ENCODE measurements at places on chromosomes 2 and 18.

DNA sequence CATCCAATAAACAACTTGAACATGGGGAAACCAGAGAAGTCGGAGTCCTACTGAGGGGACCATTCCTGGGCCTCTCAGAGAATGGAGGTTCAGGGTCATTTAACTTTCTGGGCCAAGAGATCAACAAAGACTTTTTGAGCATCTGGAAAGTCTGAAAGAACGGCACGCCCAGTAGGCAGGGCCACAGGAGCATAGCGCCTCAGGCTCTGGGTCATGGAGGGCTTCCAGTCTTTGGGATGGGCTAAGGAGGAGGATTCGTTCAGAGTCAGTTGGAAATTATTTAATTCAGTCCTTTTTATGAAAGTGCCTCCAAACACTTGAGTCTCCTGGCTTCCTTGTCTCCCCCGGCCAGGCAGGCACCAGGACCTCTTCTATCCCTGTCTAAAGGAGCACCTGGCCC, 101.1 kb upstream of the GLI2 start:
- no peak for DNase-seq

GRCh38 chr18:35590935-35591334, 9.4 kb downstream of the GALNT1 start:
- no peak for DNase-seq

GRCh38 chr18:56389190-56389589, 249.2 kb downstream of the TXNL1 start:
- DNase-seq, result no peak

- no peak for DNase-seq
These were observed 128.7 kb downstream of the EIPR1 start for GRCh38 chr2:3248754-3249475.

GRCh38 chr2:176567361-176567760, 298.1 kb downstream of the MTX2 start:
- no peak for DNase-seq

DNA sequence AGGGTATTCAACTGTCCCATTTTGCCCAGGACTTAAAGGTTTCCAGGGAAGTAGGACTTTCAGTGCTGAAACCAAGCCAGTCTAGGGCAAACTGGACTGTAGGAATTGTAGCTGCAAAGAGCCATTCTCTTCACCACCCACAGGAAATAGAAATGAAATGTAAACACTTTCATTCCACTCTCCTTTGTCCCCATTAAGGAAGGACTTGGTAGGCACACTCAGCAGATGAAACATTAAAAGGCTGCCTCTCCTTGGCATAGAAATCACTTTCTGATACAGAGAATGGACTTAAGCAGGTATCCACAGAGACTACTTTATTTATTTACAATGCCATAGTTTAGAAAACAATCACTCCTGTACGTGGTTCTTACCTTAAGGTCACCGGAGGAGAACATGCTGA, 102.9 kb upstream of the CCDC195 start:
- no peak for DNase-seq

- no peak for DNase-seq
These were observed 415.2 kb upstream of the TCF4 start for GRCh38 chr18:56003009-56003719.

DNA sequence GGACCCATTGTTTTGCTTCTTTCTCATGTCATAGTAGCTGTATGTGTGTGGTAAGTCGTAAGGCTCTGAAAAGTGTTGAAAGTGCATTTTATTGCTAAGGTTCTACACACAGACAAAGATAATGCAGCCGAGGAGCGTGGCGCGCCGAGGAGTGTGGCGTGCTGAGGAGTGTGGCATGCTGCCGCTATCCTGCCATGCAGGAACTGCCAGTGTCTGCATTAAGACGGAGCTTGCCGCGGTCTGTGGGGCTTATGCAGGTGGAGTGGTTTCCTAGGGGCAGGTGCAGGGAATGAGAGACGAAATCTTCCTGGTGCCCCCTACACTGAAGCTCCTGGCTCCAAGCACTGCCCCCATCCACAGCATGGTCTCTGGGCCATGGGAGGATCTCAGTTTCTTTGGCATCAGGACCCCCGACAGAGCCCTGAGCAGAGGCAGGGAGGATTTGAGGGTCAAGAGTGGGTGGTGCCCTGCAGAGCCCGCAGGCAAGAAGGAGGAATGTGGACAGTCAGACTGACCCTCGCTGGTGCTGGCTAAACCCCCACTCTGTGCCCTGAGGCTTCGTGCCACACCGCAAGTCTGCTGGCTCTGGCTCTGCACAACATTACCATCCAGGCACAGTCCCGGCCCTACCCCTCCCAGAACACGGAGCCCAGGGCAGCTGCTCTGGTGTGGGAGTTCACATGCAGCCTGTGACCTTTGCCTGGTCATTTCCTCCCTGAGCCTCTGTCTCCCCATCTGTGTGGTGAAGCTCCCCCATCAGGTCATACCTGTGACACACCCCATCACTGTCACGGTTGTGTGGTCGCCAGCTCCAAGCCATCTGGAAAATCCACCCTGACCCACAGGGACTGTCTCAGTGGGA, 3.2 kb downstream of the SNED1 start:
- DNase-seq, result no peak

- peak; percentile 32 for DNase-seq
These were observed 117.6 kb upstream of the KLF7 start for GRCh38 chr2:207283356-207283755.

DNA sequence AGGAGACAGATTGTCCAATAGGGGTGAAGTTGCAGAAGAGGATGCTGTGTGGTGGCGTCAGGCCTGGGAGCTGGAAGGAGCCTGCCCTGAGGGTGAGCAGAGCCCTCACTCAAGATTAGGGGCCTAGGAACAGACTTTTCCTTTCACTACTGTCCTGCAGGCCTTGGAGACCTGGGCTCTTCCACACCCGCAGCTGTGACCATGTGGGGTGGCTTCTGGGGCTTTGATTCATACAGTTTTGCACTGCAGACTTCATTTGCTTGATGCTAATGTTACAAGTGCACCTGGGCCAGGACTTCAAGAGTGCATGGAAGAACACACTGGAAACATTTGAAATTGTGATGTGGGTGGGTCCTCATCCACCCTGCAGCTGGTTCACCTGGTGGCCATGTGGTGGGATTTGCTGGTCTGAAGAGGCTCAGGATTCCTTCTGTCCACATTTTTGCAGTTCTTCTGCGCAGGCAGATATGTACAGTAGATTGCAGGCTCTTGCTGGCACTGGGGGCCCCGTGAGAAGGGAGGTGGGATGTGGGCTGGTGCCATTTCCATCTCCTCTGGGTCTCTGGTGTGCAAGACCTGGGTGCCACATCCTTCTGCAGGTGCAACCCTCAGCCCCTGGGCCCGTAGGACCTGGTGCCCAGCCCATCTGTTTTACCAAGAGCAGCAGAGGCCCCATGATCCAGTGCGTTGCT, 9.9 kb downstream of the GLI2 start:
- no peak for DNase-seq

- DNase-seq, result no peak
These were observed 220.5 kb downstream of the PIEZO2 start for GRCh38 chr18:10928772-10929373.

GRCh38 chr2:162267496-162267895, 24.3 kb upstream of the FAP start:
- no peak for DNase-seq

GRCh38 chr2:105604938-105605337, 139.8 kb upstream of the NCK2 start:
- DNase-seq, result no peak

GRCh38 chr18:46427216-46427995, 229.6 kb downstream of the LOXHD1 start:
- DNase-seq, result no peak

- no peak for DNase-seq
These were observed 277.9 kb upstream of the HS6ST1 start for GRCh38 chr2:128596396-128597120.

DNA sequence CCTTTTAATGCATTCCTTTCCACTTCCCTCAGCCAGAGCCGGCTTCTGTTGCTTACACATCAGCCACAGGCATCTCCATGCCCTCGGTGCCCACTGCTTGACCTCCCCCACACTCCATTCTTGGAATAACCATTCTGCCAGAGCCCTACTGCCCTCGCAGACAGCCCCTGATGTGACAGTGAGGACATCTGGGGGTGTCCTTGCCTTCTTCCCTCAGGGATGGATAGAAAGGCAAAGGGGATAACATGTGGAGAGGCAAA, 6.4 kb upstream of the NPPC start:
- no peak for DNase-seq

- DNase-seq, result no peak
These were observed 38.8 kb upstream of the METTL21A start for GRCh38 chr2:207663870-207664545.

DNA sequence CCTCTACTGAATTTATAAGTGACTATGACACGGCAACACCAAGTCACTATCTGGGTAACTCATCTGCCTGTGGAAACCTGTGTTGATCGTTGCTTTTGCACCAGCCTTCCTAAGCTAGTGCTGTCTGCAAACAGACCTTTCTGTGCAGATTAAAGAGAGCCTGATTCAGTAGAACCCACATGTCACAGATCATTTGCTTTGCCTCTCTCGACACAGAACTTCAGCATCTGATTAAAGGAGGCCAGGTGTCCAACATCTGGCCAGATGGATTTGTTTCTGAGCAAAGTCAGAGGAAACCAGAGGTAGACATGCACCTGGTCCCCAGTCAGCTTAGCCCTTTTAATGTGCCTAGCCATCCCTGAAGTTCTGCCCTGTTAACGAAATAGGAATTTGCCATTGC, 15.0 kb upstream of the TTR start:
- no peak for DNase-seq

GRCh38 chr2:101300836-101301235, 7.7 kb downstream of the RNF149 start:
- no peak for DNase-seq

GRCh38 chr18:29726646-29727045, 1315.9 kb downstream of the DSC3 start:
- no peak for DNase-seq

- no peak for DNase-seq
These were observed 62.5 kb downstream of the CENPO start for GRCh38 chr2:24855726-24856125.

DNA sequence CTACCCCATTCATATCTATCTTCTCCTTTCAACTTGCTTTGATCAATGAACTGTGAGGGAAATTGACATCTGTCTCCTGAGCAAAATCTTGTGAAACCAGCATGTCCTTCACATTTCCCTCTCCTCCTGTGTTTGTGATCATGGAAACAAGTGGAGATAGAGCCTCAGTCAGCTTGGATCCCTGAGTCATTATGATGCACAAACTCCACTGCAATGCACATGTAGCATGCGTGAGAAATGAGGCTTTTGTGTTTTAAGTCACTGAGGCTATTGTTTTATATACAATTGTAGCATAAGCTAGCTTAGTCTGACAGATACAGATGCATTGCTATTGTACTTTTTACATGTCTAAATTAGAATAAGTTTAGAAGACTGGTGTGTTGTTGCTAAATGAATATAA, 85.2 kb upstream of the HNMT start:
- DNase-seq, result no peak

DNA sequence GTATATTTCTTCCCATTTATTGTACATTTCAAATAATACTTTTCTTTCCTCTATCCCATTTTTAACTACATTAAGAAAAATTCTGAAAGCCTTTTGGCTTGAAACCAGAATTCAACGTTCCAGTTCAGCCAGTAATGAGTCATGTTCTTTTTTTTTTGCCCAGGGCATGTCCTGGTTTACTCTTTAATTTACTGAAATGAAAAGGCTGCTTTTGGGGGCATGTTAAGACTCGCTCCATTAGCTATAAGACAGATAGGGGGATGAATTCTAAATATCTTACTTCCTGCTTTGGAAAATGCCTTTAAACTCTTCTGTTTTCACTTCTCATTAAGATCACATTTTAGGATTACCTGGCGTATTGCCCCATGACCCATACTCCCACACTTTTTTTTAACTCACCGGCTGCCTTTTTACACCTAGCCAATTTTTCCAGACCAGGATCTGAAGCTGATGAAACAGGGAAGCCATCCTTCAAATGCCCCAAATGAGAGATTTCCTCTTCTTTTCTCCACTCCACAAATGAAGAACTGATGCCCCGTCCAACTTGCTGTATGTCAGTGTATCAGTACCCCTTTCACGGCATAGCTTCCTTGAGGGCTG, 585 bp downstream of the ABCA12 start:
- DNase-seq, result no peak

DNA sequence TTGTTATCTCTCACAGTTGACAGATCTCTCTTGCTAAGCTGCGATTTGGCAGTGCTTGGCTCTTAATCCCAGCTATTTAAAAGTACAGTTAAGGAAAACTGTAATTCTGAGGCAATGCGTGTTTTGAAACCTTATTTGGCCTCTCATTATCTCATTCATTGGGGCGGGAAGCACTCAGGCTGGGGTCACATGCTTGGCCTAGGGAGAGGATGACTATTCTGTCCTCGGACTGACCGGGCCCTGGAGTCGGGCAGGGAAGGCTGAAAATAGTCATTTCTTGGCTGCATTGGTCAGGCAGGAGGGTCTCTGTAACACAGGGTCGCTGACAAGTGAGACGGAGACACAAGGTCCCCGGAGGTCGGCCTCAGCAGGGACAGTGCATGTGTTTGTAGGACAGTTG, 20.2 kb upstream of the EMILIN2 start:
- DNase-seq, result no peak

DNA sequence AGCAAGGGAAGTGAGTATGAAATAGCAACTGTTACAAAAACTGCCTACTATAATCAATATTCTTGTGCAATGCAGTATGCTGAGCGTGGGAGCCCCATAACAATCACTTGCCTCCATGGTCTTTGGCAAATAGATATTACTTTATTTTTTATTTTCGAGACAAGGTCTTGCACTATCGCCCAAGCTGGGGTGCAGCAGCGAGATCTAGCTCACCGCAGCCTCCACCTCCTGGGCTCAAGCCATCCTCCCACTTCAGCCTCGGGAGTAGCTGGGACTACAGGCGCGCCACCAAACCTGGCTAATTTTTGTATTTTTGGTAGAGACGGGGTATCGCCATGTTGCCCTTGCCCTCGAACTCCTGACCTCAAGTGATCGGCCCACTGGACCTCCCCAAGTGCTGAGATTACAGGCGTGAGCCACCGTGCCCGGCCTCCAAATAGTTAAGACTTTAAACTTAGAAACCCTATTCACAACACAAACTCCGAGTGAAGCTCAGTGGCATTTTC, 1.2 kb upstream of the CCNT2 start:
- DNase-seq, result no peak

All from NK-92 treated with Interleukin-12 subunit alpha and Interleukin-12 subunit beta, amount 100 ng/mL, for 24 hours (cell line).